ENCODE measurements at places on chromosomes 6 and 20.
A peak's percentile ranks its signal among the peaks of the same experiment; 100 is the strongest.

GRCh38 chr20:50182346-50182745 is 8.3 kb upstream of the CEBPB start:
- DNase-seq, result no peak

- DNase-seq, result no peak
Observed at GRCh38 chr6:169568314-169569087, 133.3 kb downstream of the WDR27 start.

GRCh38 chr6:121639021-121639420 is 203.6 kb downstream of the GJA1 start:
- DNase-seq, result no peak

DNA sequence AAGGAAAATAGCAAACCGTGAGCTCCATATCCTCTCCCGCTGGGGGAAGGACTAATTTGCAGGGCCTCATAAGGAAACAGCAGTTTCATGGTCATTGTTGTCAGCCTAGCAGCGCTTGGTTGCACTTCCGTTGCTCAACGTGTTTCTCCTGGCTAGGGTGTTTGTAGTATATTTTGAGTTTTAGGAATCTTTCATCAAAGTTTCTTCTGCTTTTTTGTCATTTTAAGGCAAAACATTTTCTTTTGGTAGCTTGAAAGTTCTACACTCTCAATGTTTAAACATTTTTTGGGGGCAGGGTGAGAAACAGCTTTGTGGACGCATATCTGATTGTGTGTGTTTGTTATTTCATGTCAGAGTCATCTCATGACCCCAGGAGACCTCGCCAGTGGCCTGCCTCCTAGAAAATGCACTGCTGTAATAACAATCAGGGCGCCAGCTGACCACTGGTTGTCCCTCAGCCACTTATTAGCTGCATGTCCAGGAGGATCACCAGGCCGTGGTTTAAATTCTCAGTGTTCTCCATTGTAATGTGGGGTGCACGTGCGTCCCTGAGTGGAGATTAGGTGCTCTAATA is 20.6 kb downstream of the JARID2 start:
- DNase-seq, result no peak

GRCh38 chr20:12358006-12358654 is 440.4 kb downstream of the BTBD3 start:
- no peak for DNase-seq

- no peak for DNase-seq
Observed at GRCh38 chr6:84763886-84764331, 489 bp downstream of the TBX18 start.

GRCh38 chr6:32840604-32841246 is 2.2 kb upstream of the TAP2 start:
- peak; percentile 71 for DNase-seq

DNA sequence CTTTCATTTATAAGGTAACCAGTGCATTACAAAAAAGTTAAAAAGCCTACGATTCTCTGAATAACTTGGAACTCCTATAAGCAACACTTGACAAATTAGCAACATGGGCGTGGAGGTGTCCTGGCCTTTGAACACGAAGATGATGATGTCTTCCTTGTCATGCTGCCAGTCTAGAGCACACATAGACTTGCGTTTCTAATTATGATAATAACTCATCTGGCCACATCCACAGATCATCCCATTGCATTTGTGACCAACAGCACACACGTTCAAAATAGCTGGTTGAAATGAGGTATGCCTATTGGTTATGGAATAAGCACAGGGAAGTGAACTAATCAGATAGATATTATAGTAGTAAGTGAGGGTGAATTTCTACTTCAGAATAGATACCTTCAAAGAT is 608.9 kb downstream of the PRKN start:
- no peak for DNase-seq

GRCh38 chr20:11814267-11814666 is 103.4 kb upstream of the BTBD3 start:
- DNase-seq, result no peak

GRCh38 chr6:26270486-26270861 is 94.5 kb upstream of the BTN3A2 start:
- DNase-seq, result peak; percentile 51

GRCh38 chr6:34524971-34525370 is 31.2 kb downstream of the SPDEF start:
- no peak for DNase-seq

DNA sequence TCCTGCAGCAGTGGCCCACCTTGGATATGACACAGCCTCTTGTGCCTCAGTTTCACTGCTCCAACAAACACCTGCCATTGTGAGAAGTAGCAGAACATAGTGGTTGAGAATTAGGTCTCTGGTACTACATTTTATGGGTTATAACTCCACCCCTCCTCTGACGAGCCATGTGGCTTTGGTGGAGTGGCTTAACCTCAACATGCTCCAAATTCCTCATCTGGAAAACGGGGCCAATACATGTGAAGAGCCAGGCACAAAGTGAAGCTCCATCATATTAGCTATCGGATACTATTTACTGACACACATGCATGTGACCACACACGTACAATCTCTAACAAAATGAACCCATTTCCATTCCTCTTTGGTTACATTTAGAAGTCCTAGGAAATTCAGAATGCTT is 8.4 kb upstream of the KIZ start:
- DNase-seq, result no peak

GRCh38 chr6:1719922-1720321 is 110.2 kb downstream of the FOXC1 start:
- no peak for DNase-seq

- DNase-seq, result no peak
Observed at GRCh38 chr6:79353226-79353625, 118.7 kb upstream of the HMGN3 start.

GRCh38 chr6:168264593-168265335 is 54.8 kb downstream of the DACT2 start:
- no peak for DNase-seq

GRCh38 chr6:166556863-166557322 is 29.6 kb downstream of the RAMACL start:
- DNase-seq, result peak; percentile 31

DNA sequence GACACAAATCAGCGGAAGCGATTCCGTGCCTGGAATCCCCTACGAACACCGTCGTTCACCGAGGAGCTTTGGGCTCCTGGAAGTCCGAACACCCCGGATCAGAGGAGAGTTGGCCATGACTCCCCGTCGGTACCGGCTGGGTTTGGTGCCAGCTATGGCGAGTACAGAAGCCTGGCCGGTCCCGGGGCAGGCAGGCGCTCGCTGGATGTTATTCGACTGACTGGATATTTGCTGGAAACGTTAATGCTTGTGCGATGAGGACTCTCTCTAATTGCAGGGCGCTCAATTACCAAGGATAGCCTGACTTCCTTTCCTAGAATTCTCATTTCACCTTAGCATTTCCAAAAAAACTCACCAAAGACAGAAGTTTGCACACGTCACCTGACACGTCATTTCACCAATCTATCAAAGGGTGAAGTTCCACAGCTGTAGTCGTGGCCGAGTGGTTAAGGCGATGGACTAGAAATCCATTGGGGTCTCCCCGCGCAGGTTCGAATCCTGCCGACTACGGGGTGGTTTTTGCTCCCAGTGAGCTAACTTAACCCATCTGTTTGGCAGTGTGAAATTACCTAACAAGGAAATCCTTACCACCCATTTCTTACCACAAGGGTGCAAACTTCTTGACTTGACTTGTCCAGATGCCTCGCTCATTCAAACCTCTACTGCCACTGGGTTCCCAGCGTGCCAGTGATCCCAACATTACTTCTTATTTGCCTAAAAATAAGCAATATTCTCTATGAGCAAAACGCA is 22.7 kb upstream of the ZNF184 start:
- DNase-seq, result peak; percentile 89

DNA sequence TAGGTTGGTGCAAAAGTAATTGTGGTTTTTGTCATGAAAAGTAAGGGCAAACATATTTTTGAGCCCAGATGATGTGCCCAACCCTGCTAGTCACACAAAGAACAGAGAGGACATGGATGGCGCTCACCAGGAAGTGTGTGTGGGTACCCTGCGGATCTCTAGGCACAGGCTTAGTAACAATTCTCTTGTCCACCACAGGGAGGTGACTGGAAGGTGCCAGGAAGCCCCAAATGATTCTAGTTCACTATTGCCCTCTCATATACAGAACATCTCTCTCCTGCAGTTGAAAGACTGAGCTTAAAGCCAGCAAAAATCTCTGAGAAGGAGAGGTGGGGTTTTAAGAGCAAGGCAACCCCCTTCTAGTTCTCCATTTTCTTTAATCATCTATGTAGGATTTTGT is 272.1 kb upstream of the TAB2 start:
- peak; percentile 56 for DNase-seq

GRCh38 chr6:5536644-5537043 is 275.3 kb downstream of the FARS2 start:
- no peak for DNase-seq

DNA sequence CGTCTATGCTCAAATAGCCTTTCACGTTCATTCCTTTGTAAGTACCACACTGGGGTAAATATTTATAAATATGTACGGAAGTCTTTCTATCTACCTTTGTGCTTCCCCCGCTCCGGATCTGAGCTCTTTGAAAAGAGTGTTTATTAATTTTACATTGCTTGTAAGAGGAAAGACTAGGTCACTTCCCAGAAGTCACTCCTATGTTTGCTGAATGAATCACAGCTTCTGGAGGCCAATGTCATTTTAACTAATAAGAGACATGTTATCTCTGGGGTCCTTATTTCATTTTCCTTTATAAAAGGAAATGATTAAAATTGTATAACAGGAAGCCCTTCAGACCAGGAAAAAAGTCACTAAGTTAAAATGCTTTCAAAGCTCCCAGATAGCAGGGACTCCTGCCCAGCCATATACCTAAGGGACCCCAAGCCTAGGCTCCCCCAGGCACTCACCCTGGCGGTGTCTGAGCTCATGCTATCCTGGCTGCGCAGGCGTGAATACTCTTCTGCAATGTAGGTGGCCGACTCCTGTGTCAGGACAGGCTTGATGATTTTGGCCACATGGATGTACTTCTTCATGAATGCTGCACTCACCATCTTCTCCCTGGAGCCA is 12.6 kb downstream of the MCM3 start:
- DNase-seq, result no peak

GRCh38 chr20:49037962-49038387 is 8.1 kb upstream of the CSE1L start:
- peak; percentile 45 for DNase-seq

DNA sequence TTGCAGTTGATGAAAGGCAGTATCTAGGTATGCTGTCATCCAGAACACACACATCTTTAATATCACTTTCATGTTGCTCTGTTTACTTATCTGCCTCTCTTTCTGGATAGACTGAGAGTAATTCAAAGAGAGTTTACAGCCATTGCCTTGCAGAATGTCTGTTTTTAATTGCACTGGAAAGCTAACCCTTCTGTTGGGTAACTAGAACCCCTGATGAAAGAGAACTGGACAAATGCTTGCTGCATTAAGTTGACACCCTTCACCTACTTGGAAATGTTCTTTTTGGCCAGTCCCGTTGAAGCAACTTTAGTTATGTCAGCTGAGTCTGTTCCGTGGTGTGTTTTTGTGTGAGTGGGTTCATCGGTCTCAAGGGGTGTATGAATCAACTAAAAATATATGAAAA is 383.8 kb upstream of the CITED2 start:
- DNase-seq, result no peak

- no peak for DNase-seq
Observed at GRCh38 chr6:161242113-161242512, 31.7 kb downstream of the AGPAT4 start.

GRCh38 chr20:51163996-51164600 is 141.2 kb upstream of the KCNG1 start:
- no peak for DNase-seq

GRCh38 chr6:169962604-169963469 is 211.4 kb downstream of the ERMARD start:
- no peak for DNase-seq

- DNase-seq, result no peak
Observed at GRCh38 chr6:44956396-44956795, 371.7 kb upstream of the RUNX2 start.

- DNase-seq, result no peak
Observed at GRCh38 chr6:2962004-2962403, 9.4 kb downstream of the SERPINB6 start.

Measured in activated CD4-positive, alpha-beta T cell treated with anti-CD3 and anti-CD28 coated beads for 36 hours (primary cell).